ENCODE measurements at places on chromosomes 2 and 18.

DNA sequence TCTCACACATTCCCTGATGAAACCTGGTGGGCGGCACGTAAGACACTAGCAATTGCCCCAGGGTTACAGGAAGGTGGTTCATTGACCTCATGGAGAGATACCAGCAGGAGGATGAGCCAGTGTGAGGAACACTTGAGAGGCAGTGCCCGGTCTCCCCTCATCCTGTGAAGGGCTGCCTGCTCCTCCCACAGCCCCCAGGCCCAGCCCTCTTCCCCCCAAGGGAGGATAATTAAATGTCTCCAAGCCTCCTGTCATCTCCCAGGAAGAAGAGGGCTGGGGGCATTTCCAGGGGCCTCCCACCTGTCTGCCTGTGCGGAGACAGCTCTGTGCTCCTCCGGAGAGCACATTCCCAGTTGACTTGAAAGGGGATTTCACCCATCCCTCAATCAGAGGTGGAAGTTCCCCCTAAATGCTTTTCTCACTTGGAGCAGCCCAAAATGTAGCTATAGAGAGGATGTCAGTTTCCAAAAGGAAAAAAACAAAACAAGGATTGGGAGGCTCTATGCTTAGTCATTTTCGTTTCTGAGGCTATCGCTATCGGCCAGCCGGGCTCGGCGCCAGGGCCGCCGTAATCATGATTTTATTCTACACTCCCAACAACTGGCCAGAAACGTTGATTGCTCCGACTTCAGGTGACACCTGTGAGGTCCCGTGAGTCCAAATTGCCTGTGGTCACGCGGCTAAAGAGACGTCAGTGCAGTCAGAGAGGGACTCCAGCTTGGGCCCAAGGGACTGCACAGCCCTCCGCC, 7.1 kb downstream of the KCNF1 start:
- no peak for DNase-seq

GRCh38 chr2:207073412-207073800, 92.3 kb downstream of the KLF7 start:
- DNase-seq, result no peak

DNA sequence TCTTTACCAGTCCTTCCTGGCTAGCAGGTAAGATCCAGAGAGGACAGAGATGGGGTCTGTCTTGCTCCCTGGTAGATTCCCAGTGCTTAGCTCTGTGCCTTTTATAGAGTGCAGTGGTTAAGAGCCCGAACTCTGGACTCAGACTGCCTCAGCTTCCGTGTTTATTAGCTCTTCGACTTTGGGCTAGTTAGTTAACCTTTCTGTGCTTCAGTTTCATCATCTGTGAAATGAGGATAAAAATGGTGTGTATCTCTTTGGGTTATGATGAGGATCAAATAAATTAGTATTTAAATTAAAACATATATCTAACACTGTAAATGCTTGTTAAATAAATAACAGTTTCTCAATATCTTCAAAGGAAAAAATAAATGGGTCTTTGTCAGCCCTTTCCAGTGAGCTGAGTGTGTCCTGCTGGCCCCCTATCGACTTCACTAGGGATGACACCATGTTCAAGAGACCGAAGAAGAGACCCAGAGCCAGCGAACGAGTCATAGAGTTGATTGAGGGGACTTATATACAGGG, 38.2 kb downstream of the CERS6 start:
- DNase-seq, result no peak

DNA sequence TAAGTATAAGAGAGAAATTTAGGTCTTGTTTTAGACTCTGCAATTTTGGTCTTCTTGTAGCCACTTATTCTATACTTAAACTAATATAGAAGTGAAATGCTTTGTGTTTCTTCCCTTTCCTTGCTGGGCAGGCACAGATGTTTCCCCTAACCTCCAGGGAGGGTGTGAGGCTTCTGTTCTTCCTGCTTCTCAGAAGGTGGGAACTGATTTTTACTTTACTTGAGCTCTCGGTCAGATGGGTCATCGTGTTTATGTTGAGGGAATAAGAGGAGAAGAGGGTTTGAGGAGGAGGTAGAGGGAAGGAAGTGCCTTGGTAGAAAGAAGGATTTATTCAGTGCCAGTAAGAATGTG, 92.5 kb upstream of the CXCR4 start:
- DNase-seq, result no peak

DNA sequence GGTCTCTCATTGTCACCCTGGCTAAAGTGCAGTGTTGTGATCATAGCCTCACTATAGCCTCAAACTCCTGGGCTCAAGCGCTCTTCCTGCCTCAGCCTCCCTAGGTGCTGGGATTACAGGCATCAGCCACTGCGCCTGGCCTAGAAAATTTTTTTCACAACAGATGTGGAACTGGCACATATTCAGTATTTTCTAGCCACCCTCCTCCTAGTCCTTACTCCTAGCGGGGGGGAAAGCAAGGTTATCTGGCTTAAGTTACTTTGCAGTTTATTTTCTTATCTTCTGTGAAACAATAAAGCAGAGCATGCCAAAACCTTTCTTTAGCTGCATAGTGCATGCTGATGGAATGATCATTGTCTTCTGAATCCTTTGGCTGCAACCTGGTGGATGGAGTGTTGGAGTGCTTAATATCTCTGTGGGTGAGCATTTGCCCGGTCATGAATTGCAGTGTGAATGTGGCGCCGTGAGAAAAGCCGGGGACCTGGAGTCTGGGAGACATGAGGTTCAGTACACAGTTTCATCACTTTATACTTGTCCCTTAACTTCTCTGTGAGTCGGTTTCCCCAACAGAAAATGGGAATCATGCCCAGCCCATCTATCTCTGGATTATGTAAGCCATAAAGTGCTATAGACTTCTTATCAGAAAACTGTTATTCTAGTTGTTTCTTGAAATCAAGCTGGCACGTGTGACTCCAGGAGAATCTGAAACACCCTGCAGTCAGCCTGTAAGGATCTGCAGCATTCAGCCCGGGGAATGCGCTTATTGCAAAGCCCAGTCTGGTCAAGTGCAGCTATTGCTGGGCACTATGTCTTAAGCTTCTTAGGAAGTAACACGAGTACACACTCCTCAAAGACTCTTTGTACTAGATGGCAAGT, 38.2 kb upstream of the MAP3K20 start:
- no peak for DNase-seq

Measured in SK-N-DZ (cell line).